ENCODE measurements at places on chromosomes 4 and X.

DNA sequence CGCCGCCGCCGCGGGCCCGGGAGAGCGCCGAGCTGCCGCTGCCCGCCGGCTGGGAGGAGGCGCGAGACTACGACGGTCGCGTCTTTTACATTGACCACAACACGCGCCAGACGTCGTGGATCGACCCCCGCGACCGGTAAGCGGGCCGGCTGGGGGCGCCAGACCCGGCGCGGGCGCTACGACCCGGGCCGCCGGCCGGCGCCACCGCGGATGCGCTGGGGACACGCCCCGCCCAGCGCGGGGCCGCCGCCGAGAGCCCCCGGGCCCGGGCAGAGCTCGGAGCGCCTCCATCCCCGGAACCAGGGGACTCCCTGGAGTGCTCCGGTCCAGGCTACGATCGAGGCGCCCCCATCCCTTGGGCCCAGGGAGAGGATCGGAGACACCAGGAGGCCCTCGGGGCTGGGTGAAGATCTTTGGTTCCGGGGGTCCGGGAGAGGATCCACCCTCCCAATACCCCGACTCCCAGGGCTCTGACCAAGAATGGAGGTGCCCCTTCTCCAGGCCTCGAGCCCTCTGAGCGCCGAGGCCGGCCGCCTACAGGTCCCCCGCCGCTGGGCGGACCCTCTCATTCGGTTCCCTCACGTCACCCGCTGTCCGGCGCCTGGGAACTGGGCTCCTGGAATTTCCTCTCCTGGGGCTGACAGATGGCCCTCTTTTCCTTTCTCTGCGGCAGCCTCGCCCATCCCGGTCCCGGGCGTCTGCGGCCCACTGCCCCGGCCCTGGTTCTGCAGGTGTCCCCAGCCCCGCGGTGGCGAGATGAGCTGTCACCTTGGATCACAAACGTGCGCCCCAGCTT, 48.8 kb downstream of the CLDN34 start:
- peak; percentile 76 for DNase-seq

- no peak for DNase-seq
These were observed 378.6 kb upstream of the EPHA5 start for GRCh38 chr4:66048861-66049260.

- DNase-seq: no peak
These were observed 25.5 kb upstream of the EXOC1L start for GRCh38 chr4:55794053-55794452.

GRCh38 chr4:100900134-100900533, 382.3 kb upstream of the EMCN start:
- no peak for DNase-seq

- peak; percentile 52 for DNase-seq
These were observed 23.5 kb downstream of the TLR10 start for GRCh38 chr4:38759113-38759789.

GRCh38 chr4:120765260-120765680, 157.3 kb downstream of the PRDM5 start:
- DNase-seq: no peak

DNA sequence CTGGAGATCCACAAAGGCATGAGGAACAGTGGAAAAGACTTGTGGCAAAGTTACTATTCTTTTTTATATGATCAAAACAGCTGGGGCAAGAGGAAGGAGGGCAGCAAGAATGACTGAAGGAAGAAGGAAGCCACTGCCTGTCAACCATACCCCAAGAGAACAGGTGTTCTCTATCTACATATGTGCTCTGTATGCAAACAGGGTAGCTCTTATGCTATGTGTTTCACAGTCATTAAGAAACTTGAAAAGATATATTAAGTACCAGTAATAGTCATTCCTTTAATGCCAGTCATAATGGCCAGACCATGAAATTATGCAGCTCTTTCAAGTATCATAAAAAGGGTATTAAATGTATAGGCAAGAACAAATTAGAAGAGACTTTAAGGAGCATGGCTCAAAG, 363.9 kb downstream of the KLHL13 start:
- DNase-seq: no peak

All from NCI-H1417 (cell line).